ENCODE measurements at places on chromosomes 1 and 21.

DNA sequence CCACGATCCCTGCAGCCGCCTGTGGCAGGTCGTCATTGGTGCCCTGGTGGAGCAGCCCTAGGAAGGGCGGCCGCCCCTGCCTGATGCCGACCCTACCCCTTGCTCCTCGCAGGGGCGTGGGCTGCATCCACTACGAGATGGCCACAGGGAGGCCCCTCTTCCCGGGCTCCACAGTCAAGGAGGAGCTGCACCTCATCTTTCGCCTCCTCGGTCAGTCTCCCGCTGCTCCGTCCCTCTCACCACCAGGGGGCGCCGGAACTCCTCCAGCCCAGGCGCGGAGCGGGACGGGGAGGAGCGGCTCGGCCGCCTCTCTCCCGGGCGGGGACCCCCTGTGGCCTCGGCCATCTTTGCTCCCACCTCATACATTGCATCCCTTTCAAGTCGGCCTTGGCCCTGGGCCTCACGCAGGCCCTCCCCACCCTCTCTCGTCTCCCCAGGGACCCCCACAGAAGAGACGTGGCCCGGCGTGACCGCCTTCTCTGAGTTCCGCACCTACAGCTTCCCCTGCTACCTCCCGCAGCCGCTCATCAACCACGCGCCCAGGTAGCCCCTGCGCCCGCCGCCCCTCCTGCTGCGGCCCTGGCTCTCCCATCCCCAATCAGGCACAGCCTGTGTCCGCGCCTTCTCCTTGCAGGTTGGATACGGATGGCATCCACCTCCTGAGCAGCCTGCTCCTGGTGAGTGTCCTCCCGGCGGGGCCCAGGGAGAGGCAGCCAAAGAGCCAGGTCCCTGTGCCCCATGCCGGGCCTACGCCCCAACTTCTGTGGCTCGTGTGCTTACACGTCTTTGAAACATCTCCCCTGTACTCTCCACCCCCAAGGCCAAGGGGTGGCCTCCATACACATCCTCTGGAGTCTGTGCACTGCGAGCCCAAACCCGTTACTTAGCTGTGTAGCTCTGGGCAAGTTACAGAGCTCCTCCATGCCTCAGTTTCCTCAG lies 24.7 kb downstream of the CDK18 start:
- DNase-seq, result peak; percentile 91

DNA sequence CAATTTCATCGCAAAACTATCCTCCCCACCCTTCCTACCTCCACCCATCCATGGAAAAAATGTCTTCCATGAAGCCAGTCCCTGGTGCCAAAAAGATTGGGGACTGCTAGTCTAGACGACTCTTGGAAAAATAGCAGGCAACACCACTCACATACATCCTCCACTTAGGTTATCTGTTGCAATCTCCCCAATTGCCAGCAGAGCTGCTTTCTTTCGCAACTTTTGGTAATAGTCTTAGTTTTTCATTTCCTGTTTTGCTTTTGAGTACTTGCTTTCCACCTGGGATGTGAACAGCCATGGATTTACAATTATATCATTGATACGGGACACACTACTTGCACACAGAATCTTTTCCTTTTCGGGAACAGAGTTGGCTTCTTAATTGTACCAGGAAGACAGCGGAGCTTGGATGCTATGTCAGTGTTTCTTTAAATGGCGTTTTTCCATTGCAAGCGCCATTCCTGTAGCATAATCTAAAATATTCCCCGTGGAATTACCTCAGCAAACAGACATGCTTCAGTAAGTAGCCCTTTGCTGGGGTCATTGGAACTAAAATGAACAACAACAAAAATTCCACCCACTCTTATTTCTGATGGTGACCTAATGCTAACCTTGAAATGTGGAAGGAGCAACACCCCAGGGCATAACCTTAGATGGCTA lies 183.3 kb upstream of the ADGRL2 start:
- DNase-seq, result peak; percentile 48

DNA sequence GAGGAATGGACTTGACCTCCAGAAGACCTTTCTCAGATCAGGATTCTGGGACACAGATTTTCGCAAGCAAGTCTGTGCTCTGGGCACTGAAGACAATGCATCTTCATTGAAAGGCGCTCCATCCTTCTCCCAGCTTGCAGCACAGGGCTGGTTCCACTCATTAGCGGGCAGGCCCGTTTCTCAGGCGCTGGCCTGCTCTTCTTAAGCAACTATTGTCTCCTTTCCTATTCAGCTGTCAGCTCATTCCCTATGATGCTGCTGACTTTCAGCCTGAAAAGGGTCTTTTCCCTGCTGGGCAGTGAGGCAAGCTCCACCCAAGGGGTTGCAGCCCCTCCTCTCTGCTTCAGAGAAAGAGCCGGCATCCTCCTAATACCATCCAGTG lies 91.9 kb upstream of the PLXNA2 start:
- DNase-seq, result no peak

GRCh38 chr1:243596431-243597062 lies 253.5 kb downstream of the AKT3 start:
- DNase-seq, result peak; percentile 78

- peak; percentile 65 for DNase-seq
Measured at GRCh38 chr1:10108134-10108663, 75.4 kb downstream of the UBE4B start.

- no peak for DNase-seq
Measured at GRCh38 chr1:30790850-30791778, 33.5 kb upstream of the LAPTM5 start.

GRCh38 chr1:160748181-160748877 lies 9.3 kb downstream of the SLAMF7 start:
- no peak for DNase-seq

DNA sequence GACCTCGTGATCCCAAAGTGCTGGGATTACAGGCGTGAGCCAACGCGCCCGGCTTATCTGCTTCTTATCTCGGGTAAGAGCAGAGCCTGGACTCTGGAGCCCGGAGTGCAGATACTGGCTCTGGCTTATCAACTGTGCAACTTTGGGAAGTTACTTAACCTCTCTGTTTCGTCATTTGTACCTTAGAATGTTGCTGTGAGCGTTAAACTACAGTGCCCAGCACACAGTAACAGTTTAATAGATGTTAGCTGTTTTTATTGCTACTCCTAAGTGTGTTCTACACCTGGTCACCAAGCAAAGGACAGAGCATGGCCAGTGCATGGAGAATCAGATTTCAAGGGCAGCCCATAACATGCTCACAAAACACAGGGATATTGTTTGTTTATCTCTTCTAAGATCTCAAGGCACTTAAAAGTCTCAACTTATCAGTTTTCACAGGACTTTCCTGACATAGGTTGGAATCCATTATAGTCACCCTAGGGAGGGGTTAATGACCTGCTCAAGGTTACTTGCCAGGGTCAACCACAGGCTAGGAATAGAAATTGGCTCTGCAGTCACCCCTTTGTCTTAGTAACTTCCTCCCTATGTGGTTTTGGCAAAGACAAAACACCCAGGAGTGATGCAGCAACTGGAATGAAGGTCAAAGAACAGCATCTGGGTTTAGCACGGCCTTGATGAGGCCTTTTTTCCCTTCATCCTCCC lies 22.5 kb upstream of the SRP9 start:
- DNase-seq, result peak; percentile 72

- DNase-seq, result no peak
Measured at GRCh38 chr1:245313576-245313975, 158.8 kb downstream of the KIF26B start.

DNA sequence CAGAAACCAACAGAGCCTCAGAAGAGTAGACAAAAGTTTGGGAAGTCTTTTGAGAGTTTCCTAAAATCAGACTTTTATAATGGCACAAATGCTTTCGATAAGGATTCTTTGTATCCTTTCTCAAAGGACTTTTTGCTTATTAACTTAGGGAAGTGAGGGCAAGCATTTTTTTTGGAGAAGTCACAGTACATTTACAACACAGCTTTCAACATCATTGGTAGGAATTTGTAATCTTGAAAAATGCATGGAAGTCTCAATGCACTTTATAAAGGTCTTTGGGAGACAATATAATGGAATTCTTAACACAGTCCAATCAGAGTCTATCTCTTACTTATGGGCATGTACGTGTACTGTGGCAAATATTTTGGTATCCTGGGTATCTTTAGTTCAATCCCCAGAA lies 325.8 kb upstream of the NR5A2 start:
- peak; percentile 67 for DNase-seq

- DNase-seq, result no peak
Measured at GRCh38 chr1:23594927-23595353, 35.6 kb upstream of the ID3 start.

DNA sequence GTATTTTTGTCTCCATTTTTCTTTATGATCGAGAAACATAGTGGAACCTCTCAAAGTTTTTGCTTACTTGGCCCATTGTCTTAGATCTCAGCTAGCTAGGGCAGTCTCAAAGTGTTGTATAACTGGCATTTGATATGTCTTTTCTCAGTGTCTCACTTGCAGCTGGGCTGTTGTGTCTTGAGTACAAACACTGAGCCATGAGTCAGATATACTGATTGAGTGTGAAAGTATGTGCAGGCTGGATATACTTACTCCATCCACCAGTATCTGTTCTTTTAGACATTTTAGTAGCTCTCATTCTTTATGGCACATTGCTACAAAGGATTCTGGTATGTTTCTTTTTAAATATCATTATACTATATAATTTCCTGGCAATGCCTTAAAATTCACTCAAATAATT lies 14.3 kb upstream of the GPR52 start:
- DNase-seq, result peak; percentile 51

DNA sequence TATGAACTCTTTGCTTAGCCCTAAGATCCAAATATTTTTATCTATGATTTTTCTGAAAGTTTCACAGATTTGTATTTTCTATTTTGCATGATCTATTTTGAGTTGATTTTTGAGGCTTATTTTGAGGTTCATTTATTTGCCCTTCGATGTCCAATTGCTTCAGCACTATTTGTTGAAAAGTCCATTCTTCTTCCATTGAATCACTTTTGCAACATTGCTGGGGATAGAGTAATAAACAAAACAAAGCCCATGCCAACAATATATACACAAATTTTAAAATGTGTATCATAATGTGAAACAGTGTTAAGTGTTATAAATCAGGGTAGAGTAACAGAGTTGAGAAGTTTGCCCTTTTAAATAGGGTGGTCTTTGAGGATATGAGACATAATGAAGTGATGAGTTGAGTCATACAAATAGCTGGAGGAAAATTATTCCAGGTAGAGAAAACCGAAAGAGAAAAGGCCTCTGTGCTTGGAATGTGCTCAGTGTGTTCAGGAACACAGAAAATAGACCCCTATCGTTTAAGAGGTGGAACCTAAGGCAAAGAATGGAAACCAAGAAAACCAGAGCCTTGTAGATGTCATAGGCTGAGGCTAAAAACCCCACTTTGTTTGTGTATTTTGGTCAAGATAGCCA lies 172.7 kb upstream of the NR5A2 start:
- DNase-seq, result no peak

DNA sequence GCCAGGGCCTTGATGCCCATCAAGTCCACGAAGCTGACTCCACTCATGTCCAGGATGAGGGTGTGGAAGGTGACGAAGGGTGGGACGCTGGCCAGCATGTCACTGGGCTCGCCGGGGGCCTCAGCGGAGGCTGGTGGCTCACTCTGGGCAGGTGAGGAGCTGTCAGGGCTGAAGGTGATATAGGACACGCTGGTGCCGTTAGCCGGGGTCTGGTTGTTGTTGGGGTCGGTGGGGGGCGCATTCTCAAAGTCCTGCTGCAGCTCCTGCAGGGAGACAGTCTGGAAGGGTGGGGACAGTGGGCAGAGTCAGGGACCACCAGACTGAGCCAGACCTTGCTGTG lies 21.7 kb downstream of the SLC26A9 start:
- DNase-seq, result no peak

DNA sequence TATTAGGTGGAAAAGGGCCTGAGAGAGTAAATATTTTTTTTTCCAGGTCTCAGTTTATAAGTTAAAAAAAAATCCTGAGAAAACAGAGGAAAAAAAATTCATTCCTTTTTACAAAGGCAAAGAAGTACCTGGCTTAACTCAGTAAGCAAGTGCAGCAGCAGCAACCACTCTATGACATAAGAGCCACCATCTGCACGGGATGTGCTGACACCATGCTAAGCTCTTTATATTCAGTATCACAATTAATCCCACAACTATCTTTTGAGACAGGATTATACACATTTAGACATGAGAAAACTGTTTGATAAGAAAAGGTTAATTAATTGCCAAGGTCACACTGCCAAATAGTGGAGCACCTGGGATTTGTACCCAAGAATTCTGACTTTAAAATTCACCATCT lies 13.4 kb upstream of the DPT start:
- no peak for DNase-seq

DNA sequence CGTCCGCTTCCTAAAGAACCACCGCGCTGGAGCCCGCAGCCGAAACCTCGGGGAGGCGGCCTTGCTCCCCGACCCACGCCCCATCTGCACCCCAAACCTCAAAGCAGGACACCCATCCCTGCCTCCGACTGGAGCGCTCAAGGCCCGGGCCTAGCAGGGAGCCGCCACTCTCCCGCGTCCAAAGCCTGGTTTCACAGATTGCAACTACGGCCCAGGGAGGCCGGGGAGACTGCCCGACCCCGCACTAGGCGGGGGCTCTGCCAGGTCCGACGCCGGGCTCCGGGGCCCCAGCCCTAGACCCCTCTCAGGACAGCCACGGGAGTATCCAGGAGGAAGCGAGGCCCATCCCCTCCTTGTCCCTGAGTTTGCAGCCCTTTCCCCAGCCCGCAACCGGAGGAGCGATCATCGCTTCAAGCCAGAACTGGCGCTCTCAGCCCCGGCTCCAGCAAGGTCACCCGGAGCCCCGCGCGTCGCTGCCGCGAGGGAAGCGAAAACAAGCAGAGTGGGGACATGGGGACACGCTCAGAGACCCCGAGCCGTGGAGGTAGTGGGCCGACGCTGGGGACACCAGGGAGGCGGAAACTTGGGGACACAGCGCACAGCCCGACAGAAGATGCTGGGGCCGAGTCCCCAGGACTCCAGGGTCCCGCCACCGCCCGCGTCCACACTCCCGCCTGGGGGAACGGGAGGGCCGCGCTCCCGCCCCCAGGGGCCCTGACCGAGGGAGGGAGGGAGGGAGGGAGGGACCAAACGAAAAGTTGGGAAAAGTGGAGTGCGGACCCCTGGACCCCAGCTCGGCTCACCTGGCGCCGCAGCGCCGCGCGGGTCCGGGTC lies 433 bp downstream of the TMEM200B start:
- peak; percentile 68 for DNase-seq
